Inflammatory macrophage treated with lipopolysaccharide for 1 hour (primary cell): ENCODE measurements at places on chromosomes 1 and 21.

DNA sequence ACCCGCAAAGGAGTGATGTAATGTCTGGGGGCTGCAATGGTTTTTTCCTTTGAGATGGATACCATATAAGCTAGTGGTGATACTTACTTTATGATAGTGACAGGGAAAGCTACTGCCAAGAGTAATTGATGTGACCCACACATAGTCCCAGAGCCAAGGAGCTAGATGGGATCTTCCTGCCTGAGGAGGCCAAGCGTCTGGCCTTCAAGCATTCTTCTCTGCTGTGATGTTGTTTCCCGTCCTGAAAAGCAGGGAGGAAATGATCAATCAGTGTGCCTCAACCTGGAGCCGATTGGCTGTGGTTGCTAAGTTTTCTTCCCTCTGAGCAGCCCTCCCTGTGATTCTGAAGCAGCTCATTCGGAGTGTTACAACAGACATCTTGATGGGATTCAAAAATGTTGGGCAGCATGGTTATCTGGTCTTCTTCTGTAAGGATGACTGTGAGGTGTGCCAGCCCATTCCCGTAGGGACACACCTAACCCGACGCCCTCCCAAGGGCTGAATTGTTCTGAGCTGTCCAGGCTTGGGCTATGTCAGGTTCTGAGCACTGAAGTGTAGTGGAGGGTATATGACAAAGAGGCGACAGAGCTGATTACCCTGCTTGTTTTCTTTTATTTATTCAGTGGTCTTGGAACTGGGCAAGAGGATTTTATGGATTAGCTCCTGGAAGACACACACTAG, 56.7 kb downstream of the UCK2 start:
- no peak for DNase-seq

DNA sequence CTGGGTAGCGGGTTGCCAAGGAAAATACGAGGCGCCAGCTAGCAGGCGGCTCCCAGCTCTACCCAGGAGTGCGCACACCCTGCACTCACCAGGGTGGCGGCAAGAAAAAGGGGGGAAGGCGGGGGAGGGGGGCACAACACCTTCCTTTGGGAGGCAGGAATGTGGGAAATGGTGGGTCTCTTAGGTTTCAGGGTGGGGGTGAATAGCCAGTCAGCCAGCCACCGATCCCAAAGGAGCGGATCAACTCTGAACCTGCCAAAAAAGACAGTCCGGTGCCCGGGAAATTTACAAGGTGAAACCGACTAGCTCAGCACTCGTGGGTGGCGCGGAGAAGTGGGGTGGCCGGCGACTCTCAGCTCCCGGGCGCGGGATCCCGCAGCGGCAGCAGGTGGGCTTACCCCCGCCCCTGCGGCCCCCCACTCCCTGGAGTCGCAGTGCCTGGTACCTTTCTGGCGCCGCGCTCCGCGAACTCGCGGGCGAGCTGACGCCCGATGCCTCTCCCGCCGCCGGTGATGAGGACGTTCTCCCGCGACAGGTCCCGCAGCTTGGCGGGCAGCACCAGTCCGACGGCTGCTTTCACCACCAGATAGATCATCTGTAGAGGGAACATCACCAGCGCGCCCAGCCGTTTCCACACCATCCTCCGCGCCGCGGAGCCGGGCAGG, 1.2 kb downstream of the DHRS3 start:
- DNase-seq, result no peak

DNA sequence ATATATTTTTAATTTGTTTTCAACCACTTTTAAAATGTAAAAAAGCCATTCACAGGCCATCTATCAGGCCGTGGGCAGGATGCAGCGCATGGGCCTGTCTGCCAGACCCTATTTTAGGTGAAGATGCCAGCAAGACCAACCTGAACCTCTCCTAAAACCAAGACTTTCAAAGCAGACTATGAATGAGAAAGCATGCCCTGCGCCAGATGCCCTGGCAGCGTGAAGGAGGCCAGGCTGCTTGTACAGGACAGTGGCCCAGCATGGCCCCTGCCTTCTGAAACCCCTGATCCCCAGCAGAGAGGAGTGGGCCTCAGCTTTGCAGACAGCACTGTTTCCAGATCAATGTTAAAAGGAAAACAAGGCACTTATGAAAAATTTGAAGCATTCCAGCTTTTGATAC, 31.6 kb downstream of the WDR4 start:
- no peak for DNase-seq

DNA sequence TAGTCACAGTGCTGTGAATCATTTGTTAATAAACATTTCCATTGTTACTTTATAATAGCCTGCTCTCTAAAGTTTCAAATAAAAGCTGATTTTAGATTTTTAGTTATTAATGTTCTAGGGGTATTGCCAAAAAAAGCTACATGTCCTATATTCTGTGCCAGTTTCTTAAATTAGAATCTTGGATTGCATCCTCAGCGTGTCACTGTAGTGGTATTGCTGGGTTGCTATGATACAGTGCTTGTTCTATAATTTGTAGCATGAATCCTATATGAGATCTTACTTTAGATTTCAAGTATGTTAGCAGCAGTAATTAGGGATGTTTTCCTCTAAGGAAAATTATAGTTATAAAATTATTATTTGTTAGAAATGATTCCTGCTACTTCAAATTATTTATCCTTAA, 16.4 kb downstream of the PPP2R5A start:
- no peak for DNase-seq

DNA sequence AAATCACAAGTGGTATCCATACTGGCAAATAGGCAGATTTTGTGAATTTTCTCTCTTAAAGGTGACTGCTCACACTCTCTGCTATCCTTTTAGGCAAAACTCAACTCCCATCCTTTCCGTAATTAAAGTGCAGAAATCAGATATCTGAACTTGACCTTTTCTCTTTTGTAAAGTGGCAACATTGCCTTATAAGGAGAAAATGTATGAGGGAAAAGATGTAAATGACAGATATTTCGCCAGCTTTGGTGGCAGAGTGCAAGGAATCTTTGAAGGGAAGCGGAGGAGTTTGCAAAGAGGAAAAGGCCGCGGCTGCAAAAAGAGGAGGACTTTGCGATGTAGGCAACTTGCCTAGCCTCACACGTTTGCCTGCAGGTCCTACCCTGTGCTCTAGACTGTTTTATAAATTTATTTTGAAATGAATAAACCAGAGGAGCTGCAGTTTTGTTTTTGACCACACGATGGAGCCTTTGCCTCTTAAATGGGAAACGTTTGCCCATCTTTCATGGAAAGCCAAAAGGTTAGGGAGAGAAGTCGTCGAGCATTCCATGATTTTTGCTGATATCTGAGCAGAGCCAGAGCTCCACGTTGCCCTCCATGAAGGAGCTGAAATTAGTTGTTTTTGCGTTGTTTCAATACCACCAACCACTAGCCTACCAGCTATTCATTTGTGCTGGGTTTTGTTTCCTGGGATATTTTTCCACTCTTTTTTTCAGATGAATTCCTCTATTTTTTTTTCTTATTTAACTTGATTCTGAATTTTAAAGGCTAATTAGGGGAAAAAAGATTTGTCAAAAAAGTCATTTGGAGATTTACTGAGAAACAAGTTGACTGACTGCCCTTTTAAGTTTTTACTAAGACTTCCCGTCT, 242.3 kb downstream of the LMX1A start:
- peak; percentile 71 for DNase-seq

- no peak for DNase-seq
Observed at GRCh38 chr1:183191833-183192232, 5.8 kb downstream of the LAMC2 start.

DNA sequence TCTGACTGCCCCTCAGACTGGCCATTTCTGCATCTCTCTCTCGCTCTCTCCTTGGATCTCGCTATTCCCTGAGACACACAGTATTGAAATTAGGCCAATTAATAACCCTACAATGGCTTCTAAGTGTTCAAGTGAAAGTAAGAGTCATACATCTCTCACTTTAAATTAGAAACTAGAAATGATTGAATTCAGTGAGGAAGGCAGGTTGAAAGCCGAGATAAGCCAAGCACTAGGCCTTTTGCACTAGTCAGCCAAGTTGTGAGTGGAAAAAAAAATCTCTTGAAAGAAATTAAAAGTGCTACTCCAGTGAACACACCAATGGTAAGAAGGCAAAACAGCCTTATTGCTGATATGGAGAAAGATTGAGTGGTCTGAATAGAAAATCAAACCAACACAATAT, 51.2 kb downstream of the SLC9C2 start:
- no peak for DNase-seq

GRCh38 chr1:95168761-95169351, 51.7 kb downstream of the TLCD4 start:
- DNase-seq, result no peak

DNA sequence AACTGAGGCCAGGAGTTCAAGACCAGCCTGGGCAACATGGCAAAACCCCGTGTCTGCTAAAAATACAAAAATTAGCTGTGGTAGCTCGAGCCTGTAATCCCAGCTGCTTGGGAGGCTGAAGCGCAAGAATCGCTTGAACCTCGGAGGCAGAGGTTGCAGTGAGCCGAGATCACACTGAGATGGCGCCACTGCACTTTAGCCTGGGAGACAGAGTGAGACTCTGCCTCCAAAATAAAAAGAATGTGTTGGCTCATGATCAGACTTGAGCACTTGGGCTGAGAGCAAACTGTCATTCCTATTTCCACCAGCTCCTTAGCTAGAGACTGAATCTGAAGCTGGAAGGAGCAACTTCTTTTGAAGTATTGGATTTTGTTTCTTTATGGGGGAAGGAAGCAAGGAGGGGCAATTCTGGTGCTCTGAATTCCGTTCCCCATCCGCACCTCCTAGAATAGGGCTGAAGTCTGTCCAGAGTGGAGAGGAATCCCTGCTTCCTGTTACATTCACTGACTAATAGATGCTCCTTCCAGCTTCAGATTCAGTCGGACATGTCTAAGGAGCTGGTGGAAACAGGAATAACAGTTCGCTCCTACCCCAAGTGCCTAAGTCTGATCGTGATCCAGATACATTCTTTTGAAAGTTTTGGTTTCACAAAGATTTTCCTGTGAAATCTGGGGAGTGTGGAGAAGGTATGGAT, 3.8 kb downstream of the ZNF672 start:
- DNase-seq, result peak; percentile 40

DNA sequence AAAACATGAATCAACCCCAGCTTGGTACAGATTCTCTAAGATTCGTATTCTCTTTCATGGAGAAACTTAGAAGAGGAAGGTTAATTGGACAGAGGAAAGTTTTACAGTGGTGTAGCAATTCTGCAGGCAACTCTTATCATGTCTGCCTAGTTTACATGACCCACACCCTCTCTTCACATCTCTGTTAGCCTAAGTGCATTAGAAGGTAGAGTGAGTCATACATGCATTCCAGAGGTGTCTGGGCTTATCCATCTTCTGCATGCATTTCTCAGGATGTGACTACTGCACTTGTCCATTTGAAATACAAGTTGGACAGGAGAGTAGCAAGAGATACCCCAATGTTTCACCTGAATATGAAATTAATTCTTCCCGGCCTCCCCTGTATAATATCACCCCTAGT, 578.4 kb upstream of the NCAM2 start:
- DNase-seq, result no peak

DNA sequence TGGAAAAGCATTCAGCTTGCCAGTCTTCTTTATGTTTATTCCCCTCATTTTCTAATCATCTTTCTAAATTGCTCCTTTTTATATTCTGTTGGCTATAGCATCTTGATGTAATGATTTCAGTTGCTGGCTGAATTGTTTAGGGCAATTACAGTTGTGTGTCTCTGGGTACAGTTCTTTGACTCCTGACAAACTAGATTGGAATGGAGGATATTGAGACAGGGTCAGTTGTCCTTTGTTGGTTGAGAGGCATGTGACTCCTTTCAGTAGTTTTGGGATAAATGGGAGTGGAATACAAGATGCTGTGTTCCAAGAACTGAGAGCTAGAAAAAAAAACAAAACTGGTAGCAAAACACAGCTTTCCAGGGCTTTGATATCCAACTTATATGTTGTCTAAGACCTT, 1.5 kb downstream of the CENPF start:
- DNase-seq, result no peak

DNA sequence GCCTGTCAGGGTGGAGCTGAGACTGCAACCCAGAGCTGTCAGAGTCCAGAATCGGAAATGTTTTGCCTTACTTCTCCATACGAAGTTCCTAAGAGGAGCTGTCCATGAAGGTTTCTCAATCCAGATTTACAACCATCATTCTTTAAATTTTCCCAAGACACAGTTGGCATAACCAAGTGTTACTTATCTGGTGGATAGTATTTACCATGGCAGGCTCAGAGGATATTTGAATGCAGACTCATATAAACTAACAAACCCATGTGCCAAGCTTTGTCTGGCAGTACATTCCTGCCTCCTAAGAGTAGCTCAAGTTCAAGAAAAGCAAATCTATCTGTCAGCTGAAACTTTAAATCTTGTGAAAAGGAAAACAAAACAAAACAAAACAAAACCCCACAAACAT, 267.9 kb downstream of the ZNF326 start:
- no peak for DNase-seq
